ENCODE measurements at places on chromosomes 13 and 19. TPM values are rescaled to one million over a fixed set of nuclear protein-coding genes. Genes with fewer than 3 reads are reported as not detected.

GTF3A gene
- 142 TPM for total RNA-seq

DNA sequence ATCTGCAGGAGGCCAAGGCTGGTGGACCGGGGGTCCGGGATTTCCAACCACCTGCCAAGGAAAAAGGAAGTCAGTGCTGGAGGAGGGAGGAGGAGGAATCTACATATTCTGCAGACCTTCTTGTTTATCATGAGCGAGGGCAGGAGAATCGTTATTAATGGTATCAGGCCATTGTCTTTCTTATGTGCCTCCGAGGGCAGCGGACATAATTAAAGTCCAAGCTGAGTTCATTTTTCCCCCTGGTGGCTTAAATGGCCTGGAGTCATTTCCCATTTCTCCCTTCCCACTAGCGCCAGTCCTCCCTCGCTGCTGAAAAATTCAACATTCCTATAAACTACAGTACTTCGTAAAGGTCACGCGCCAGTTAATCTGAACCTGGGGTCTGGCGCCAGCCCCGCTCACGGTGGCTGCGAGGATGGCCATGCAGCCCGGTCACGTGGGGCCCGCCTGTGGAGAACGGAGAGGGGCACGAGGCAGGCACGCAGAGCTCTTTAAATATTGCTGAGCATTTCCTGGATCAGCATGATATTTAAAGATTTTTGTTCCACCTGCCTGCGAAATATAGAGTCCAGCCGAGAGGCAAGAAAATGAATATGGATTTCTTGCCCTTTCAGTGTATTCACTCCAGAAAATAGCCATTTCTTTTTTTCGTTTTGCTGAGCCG is 85.2 kb upstream of the PCDH8 start:
- no peak overlapping the region for H3K4me3 ChIP-seq
- no peaks in the 10 kb centered on the region for H3K4me1 ChIP-seq
- no peaks in the 10 kb centered on the region for H3K36me3 ChIP-seq
- no peak overlapping the region for H3K27ac ChIP-seq

- H3K27me3 ChIP-seq, result no peaks in the 10 kb centered on the region
- no peaks in the 10 kb centered on the region for H3K36me3 ChIP-seq
- no peaks in the 10 kb centered on the region for H3K4me1 ChIP-seq
- H3K27ac ChIP-seq, result no peak overlapping the region
- H3K4me3 ChIP-seq, result no peak overlapping the region
Measured at GRCh38 chr13:105543742-105544141, 991.7 kb downstream of the EFNB2 start.

DNA sequence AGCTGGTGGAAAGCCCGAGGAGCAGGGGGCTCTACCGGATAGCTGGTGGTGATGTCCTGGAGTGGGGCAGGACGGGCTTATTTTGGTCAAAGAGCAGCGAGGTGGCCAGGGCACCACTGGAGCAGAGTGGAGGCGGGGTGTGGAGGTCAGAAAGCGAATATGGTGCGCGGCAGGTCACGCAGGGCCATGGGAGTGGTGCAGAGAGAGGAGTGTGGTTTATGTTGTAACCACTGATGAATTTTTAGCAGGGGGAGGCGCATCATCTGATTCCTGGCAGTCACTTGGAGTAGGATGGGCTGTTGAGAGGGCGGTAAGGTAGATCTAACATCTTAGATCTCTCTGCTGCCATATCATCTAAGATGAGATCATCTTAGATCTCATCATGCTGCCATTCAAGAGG is 1.4 kb upstream of the ZNF414 start:
- no peaks in the 10 kb centered on the region for H3K27me3 ChIP-seq
- no peak overlapping the region for H3K4me3 ChIP-seq
- DNase-seq, result no peak
- H3K36me3 ChIP-seq, result no peaks in the 10 kb centered on the region
- H3K27ac ChIP-seq, result no peak overlapping the region

GRCh38 chr13:83992566-83993358 is 110.5 kb upstream of the SLITRK1 start:
- no peaks in the 10 kb centered on the region for H3K27me3 ChIP-seq
- no peaks in the 10 kb centered on the region for H3K4me1 ChIP-seq
- no peak for DNase-seq

All from vagina (tissue), 2 donors.